ENCODE measurements at places on chromosomes 11 and 22.

- no peak for DNase-seq
These were observed 309.3 kb downstream of the SOX6 start for GRCh38 chr11:16047073-16047472.

DNA sequence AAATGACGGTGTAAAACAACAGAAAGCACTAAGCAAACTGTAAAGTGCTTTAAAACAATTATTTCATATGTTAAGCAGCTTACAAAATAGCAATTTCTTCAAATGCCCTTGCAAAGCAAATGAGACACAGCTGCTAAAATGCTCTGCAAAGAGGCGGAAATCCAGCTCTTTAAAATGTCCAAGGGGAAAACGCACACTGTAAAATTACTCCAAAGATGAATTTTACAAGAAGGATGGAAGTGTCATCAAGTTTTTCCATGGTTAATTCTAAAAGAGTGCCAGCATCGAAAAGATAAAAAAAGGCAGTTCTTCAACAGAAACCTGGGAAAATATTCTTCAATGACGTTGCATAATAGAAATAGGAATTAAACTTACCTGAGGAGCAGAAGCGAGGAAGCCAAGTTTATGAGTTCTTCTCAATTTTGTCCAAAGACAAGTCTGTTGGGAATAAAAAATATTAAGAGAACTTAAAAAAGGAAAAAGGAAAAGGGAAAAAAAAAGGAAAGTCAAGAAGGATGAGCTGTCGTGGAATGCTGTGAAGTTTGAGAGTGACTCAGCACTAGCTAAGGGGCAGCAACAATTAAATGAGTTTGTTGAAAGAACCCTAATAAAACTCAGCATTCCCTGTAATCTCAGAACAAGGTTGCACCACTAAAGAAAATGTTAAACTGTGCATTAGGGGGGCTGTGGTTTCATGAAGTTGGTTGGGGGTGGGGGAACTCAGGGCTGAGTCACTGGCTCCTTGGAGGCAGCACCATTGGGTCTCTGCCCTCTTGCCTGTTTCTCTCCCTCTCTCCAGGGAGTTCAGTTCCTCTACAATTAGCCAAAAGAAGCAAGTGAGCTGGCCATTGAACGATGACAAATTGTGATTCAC lies 64.2 kb upstream of the BLID start:
- no peak for DNase-seq

DNA sequence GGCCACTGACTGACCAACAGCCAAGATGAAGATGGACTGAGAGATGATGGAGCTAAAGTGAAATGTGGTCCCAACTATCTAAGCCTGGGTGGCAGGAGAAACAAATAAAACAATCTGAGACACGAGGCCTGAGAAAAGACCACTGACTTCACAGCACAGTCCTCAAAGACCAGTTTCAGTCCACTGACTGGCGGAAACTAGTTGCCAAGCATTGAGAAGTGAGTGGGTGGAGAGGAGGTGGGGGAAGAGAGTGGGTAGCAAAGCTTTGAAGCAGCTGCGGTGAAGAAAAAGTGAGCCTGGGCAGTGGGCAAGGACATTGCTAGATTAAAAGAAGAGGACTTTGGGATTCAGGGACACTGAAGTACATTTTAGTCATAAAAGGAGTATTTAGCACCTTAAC lies 1.9 kb downstream of the MS4A1 start:
- no peak for DNase-seq

- no peak for DNase-seq
These were observed 102.9 kb downstream of the GAB2 start for GRCh38 chr11:78314762-78315161.

DNA sequence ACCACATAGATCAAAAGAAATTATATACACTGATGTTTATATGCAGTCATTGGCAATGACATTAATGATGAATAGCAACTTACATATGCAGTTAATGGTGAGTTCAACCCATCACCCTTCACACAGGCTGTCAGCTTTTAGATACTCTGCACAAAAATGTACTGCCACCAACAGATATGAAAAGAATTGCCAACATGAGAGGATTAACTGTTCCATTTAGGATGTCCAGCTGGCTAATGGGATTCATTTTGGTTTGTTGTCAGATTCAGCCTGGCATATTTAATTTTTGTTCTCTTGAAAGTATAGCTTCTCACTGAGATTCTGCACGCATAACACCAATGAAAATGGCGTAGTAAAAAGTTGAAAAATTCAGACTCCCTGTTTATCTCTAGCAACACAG lies 554.0 kb upstream of the ARHGAP42 start:
- DNase-seq, result no peak

GRCh38 chr11:109939166-109939810 lies 153.9 kb upstream of the ZC3H12C start:
- no peak for DNase-seq

DNA sequence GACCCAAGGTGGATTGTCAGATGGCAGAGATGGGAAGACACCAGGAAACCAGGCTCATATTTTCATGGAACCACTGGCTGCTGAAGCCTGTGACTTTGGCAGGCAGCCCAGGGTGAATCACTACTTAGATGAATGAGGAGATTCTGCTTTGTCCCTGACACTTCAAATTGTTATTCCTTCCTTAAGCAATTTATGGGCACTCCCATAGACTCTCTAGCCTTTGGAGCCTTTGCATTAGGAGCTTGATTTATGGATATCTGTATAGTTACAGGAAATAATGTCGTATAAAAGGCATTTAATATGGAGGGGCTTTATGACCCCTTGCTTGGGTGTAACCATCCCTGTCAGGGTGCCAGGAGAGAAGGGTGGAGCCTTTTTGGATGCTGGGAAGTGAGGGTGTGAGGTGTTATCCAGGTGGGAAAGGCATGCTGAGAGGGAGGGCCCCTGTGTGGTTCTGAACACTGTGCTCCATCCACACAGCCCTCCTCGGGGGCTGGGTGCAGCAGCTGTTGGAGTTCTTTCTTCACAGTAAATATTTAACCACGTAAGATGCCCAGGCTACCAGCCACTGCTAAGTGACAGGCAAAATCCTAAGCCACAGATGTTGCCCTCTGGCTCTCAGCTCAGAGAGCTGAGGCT lies 35.3 kb downstream of the IL18 start:
- DNase-seq, result no peak

GRCh38 chr11:116473206-116473769 lies 299.5 kb downstream of the BUD13 start:
- no peak for DNase-seq

DNA sequence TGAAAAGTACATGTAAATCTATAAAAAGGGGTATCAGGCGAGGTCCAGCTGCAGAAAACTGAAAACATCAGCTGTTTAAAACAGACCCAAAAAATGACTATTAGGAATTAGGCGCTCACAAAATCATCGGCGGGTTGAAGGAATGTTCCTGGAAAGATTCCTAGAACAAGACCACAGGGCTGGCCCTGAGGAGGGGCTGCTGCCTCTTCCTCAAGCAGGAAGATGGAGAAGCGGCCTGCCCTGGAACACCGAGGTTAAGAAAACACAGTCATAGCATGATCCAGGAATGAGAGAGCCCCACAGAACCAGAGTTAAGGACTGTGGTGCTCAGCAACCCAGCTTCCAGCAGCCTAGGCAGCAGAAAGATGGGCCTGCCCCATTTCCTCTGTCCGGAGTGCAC lies 78.4 kb downstream of the C11orf91 start:
- DNase-seq, result no peak

- no peak for DNase-seq
These were observed 38.2 kb downstream of the OR2AG2 start for GRCh38 chr11:6733326-6734275.

DNA sequence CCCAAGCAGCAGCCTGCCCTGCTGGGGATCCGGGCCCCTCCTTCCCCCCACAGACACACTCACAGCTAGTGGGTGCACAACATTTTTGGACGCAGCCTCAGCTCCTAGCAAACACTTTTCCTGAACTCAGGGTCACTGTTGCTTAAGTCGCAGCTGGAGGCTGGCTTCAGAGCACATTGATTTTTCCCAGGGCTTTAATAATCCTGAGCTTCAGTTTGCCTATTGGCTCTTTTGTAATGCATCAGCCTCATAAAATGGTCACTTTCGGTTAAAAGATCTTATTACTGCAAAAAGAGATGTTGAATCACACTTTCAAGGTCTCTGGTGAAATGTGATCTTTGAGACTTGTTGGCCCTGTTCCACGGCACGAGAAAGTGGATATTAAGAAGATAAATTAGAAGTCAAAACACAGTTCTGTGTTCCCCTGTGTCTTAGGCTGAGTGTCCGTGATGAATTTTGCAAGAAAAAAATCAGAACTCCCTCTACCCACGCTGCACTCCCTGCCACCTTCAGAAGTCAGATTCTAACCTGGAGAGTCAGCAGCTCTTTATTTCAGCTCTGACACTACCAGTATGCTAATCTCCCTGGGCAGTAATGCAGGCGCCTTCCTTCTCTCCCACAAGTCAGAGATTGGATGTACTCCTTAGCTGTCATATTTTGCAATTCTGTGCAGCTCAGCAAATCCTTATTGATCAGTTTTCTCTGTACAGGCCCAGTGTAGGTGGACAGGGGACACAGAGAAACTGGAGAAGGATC lies 158.2 kb upstream of the E2F8 start:
- no peak for DNase-seq

- DNase-seq, result no peak
These were observed 52.3 kb upstream of the BMAL1 start for GRCh38 chr11:13225038-13226001.

DNA sequence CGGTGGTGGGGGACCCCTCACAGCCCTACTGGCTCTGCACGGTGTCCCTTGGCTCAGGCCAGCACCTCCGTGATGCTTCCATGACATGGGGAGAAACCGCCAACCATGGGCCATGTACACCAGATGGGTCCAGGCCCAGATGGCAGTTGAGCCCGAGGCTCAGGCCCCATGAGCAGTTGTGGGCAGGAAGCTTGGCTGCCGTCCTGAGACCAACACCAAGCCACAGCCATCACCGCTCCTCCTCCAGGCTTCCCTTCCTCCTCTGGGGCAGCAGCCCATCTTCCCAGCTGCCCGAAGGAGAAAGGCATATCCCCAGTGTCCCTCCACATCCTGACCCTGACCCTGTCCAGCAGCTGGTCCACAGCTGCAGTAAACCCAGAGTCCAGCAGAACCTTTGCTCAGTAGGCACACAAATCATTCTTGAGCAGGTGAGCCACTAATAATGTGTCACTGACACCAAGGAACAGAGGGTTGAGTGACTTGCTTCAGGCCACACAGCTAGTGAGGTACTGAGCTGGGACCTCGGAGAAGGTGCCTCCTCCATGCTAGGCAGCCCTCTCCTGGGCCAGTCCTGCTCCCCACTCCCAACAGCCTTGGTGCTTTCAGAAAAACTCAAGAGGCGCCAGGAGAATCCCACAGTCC lies 204.9 kb downstream of the CTTN start:
- DNase-seq, result no peak

DNA sequence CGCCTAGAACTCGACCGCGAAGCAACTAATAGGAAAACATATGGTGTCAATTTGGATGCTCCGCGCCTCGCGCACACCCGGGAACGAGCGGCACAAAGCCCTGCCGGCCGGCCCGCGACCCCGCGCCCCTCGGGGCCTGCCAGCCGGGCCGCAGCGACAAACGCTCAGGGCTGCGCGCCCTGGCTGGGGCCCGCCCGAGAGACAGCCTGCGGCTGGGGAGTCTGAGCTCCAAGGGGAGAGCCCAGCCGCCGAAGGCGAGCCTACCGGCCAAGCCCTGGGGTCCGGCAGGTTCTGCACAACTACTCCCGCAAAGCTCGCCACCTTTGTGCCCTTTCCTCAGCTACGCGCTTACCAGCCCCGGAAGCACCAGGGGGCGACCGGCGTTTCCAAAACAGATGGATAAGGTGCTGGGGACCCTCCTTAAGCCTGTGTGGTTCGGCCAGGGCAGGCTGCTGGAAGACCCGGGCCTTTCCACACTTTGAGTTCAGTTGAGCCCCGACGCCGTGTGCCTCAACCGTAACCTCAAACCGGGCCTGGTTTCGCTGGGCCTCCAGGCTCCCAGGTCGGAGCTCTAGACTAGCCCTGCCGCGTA lies 6.0 kb downstream of the PAX6 start:
- DNase-seq, result no peak

GRCh38 chr11:17371614-17372013 lies 16.8 kb downstream of the KCNJ11 start:
- DNase-seq, result no peak

DNA sequence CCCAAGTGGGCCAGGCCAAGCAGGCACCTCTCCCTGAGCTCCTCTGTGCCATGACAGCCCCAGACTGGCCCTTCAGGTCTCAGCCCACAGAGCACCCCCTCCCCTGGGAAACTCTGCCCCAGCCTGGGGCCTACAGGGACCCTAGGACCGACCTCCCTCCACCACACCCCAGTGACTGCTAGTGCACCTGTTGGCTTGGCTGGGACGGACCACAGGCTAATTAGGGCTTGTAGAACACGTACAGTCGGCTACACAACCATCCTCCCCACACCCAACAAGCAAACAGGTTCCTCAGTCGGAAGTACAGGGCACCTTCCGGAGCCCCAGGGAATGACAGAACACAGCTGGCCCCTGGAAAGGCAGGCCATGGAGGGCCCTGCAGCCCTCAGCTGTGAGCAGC lies 4.3 kb downstream of the SBF1 start:
- no peak for DNase-seq

DNA sequence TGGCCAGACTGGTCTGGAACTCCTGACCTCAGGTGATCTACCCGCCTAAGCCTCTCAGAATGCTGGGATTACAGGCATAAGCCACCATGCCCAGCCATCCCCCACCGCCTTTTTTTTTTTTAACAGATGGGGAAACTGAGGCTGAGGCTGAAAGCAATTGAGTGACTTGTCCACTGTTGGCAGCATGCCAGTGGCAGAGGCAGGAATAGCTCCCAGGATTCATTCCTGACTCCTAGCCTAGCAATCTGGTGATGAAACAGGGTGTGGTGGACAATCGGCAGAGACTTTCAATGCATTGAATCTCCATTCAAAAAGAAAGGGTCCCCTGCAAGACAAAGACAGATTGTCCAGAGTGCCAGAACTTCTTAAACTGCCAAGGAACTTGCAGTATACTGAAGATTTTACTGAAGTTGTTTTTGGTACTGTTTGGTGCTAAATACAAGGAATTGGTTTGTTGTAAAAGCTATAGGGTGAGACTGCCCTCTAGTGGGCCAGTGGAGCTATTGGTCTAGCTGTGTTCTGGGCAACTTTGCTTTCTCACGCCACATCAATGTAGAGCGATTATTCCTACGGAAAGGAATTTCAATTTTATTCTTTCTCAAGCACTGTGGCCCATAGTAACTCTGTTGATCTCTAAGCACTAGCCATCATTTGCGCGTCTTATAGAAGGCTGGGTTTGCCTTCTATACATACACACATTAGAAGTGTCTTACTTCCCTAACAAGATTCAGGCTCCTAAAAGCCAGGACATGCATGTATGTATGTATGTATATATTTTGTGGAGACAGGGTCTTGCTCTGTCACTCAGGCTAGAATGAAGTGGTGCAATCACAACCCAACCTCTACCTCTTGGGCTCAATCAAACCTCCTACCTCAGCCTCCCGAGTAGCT lies 21.0 kb downstream of the C22orf31 start:
- DNase-seq, result no peak

GRCh38 chr11:110991661-110992355 lies 253.7 kb upstream of the POU2AF2 start:
- DNase-seq, result no peak

- no peak for DNase-seq
These were observed 19.3 kb downstream of the MTFP1 start for GRCh38 chr22:30444632-30445437.

GRCh38 chr11:61538636-61538961 lies 30.1 kb downstream of the LRRC10B start:
- no peak for DNase-seq
